Kidney (tissue), 22 donors: ENCODE measurements at places on chromosomes 6 and 20. TPM values are rescaled to one million over a fixed set of nuclear protein-coding genes. Genes with fewer than 3 reads are reported as not detected.

DNA sequence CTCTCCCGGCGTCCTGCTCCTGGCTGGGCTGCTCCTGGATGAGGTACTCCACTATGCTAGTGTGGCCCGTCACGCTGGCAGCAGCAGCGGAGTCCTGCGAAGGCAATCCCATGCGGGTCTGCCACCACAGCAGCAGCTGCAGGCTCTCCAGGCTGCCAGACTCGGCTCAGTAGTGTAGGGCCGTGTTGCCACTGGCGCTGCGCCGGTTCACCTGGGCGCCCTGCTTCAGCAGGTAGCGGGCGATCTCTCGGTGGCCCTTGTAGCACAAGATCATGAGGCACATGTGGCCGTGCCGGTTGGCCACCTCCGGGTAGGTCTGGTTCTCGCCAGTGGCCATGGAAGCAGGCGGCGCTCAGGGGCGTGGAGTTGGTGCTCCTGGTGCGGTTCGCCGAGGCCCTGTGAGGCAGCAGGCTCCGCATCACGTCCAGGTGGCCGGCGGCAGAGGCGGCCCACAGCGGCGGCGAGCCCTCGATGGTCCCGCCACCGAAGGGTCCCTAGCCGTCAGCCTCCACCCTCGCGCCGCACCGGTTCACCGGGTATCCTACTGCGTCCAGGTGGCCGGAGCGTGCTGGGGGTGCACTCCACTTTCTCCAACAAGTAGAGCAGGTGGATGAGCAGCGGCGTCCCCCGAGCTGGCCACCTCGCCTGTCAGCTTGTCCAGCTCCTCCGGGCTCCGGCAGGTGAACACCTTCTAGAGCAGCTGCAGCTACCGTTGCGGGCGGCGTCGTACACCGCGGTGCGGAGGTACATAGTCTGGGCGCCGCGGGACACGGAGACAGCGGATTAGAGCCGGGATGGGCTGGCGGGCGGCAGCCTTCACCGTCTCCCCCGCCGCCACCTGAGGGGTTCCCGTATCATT is 19.8 kb downstream of the RFPL4B start:
- peak; percentile 23 for DNase-seq

DNA sequence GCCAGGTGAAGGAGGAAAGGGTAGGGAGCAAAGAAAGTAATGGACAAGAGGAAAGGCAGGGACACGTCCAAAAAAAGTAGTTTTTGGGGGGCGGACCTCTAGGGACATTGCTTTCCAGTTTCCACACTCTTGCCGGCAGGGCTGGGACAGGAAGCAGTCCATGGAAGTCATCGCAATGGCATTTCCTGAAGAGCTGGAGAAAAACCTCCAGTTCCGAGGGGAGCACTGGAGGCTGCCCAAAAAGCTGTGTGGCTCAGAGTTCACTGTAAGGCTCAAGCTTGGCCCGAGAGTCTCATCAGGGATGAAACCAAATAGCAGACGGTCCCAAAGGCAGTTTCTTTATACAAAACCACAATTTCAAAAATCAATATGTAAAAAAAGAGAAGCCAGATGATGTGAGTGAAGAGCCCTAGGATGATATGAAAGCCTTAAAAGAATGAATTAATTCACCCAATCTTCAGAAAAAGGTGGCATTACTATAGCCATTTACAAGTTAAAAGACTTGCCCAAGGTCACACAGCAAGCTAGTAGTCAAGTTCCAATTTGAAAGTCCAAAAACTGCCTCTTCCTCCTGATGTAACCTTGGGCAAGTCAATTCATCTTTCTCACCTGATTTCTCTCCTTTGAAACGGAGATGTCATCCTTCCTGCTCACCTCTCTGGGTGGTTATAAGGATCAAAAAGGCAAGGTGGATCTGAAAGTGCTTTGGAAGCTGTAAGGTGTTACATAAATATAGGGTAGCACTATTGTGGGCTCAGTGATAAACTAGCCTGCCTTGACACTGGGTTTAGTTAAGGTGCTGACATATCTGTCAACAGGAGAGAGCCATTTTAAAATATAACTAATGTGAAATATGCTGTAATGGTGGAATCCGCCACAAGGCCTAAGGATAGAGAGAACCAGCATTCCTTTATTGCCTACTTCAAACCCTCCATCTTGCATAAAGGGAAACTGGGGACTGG is 9.1 kb downstream of the BCL2L1 start:
- DNase-seq: no peak

Gene SLC35D3
- not detected for total RNA-seq

Gene OR2J3
- total RNA-seq: not detected

DNA sequence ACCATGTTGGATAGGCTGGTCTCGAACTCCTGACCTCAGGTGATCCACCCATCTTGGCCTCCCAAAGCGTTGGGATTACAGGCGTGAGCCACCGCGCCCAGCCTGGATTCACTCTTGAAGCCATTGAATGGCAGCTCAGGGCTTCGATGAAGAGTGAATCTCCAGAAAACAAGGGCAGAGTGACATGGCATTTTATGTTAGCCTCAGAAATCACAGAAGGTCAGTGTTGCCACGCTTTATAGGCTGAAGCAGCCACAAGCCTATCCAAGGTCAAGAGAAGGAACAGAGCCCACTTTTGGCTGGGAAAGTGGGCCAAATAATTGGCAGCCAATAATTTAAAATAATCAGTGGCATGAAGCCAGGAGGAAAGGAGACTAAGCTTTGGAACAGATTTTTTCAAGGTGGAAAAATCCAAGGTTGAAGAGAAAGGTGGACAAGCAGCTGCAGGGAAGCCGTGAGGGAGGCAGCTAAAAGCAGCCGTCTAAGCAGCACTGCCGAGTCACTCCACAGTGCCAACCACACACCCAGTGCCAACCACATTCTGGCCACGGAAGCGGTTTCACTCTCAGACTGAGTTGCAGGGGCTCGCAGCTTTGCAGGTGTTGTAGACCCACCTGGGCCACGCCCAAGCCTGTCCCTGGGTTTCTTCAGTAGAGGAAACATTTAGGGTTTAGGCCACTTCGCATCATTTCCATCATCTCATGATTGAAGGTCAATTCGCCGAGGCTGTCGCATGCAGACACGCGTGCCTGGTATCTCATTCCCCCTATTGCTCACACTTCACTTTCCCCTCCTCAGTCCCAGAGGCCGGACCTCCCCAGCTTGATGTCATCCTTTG is 17.4 kb upstream of the AVP start:
- no peak for DNase-seq

GRCh38 chr6:47336334-47336733 is 26.6 kb upstream of the TNFRSF21 start:
- no peak for DNase-seq

Gene PKIB
- 5.3 TPM for total RNA-seq

- DNase-seq: peak; percentile 25
These were observed 695 bp upstream of the TGIF2 start for GRCh38 chr20:36572701-36573102.

Gene HLA-DQA2
- 6.4 TPM for total RNA-seq

DNA sequence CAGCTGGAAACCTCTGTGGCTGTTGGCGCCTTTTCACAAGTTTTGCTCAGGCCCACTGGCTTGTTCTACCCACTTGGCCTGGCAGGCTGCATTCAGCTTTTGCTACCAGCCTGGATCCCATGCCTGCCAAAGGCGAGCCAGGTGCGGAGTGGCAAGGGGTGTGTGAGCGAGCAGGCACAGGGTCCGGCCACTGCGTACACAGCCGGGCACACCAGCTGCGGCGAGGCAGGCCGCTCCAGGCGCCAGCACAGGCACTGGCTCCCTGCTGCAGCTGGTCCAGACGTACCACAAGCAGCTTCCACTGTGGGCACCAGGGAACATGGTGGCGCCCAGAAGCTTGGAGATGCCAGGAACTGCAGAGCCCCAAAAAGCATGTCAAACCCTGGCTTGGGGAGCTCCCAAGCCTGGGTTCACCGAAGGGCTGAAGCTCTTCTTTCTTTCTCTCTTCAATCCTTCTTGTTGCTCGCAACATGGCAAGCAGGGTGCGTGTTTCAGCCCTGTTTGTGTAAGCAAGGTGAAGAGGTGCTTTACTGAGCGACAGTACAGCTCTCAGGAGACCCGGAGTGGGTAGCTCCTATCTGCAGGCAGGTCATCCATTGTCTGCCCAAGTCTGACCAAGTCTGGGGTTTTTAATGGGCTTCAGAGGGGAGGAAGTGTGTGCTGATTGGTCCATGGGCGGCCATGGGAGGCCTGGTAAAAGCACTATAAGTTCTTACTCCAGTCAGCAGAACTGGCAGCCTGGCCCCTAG is 32.6 kb upstream of the GRM4 start:
- DNase-seq: no peak

DNA sequence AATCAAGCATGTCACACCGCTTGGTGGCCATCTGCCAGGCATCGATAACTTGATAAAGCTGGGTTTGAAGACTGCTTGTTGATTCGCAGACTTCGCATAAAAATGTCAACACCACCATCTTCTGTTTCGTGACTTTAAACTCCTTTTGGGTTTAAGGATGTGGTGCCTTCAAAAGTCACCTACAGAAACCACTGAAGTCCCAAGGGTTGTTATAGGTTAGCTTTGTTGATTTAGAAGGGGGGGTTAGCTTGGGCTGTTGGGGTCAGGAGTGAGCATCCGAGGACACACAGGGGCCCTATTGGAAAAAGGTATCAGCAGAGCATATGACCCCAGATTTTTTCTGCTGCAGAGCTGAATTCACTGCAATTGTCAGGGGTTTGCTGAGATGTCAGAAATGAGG is 76.7 kb upstream of the SSTR4 start:
- DNase-seq: no peak

GRCh38 chr6:98639089-98639635 is 195.2 kb upstream of the POU3F2 start:
- DNase-seq: no peak

GRCh38 chr6:46638650-46639049 is 14.0 kb downstream of the CYP39A1 start:
- no peak for DNase-seq

DNA sequence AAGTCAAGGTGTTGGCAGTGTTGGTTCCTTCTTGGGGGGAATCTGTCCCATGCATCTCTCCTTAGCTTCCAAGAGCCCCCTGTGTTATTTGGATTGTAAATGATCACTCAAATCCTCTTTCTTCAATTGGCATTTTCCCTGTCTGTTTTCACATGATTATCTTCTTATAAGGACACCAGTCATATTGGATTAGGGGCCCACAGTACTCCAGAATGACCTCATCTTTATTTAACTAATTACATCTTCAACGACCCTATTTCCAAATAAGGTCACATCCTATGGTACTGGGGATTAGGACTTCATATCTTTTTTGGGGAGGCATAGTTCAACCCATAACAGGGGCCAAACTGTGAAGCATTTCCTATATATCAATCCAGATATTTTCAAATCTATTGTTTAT is 57.3 kb downstream of the PTPRA start:
- DNase-seq: no peak

DNA sequence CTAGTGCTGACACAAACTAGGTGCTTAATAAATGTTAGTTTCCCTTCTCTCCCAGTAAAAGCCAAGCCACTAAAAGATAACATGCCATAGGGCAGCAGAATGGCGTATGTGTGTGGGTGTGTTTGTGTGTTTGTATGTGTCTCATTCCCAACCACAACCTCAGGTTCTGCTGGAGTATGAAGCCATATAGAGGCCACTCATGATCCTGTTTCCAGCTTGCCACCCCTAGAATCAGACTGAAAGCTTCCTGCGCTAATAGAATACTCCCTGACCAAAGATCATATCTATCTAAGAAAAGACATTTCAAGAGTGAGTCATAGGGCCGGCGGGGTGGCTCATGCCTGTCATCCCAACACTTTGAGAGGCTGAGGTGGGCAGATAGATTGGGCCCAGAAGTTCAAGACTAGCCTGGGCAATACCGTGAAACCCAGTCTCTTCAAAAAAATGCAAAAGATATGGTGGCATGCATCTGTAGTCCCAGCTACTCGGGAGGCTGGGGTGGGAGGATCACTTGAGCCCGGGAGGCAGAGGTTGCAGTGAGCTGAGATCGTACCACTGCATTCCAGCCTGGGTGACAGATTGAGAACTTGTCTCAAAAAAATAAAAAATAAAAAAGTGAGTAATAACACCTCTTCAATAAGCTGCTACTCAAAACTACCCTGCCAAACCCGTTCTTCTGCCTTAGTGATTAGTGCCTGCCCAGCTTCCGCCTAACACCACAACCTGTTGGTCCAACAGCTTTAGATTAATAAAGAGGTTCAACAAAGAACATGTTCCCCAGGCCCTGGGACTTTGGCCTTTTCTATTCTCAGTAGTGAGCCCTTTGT is 11.8 kb upstream of the SNRPC start:
- no peak for DNase-seq

GRCh38 chr20:43799150-43799711 is 72.4 kb upstream of the GTSF1L start:
- DNase-seq: no peak

DNA sequence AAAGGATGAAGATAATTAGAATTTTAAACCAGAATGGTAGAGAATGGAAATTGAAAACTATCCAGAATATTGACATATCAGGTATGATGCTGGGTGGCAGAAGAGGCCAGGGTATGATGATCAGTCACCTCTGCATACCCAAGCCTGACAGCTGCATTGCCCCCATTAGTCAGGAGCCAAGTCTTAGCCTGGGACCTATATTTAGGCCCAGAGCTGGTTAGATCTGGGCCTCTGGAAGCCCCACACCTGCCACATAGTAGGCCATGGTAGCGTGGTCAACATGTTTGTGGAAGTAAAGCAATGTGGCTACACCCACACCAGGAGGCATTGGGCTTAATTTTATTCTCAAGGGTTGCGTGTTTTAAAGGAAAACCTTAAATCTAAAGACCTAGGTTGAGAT is 32.1 kb upstream of the CALHM6 start:
- DNase-seq: no peak

DNA sequence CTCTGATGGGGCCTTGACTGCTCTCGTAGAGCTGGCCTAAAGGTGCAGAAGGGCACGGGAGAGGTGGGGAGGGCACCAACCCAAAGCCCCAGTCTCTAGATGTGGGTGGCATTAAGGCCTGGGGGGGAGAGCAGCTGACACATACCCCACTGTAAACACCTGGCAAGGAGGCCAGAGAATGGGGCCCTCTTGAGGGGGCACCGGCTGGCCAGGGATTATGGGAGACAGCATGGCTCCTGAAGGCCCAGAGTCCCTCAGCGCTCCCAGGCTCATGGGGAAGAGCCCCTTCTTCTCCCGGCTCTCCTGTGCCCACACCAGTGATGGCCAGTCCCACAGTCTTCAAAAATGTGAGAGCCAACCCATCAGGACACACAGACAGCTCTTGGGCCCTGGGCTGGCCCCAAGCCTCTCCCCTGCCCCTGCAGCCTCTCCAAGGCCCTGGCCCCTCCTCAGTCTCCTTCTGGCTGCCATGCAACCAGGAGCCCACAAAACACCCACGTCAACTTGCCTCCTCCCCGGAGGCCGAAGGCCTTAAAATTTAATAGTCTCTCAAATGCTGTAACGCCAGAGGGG is 58.2 kb upstream of the FOXP4 start:
- DNase-seq: no peak

- no peak for DNase-seq
These were observed 17.5 kb downstream of the FRMD1 start for GRCh38 chr6:168061269-168062210.

Gene DPPA5
- total RNA-seq: not detected

GRCh38 chr20:33105316-33105924 is 26.0 kb downstream of the BPIFB4 start:
- DNase-seq: no peak

- no peak for DNase-seq
These were observed 4.8 kb upstream of the NTSR1 start for GRCh38 chr20:62703853-62704228.

Gene ULBP2
- 1.3 TPM for total RNA-seq

Gene CDSN
- 0.13 TPM for total RNA-seq

Gene ACSS1
- 30.6 TPM for total RNA-seq

Gene MYB
- total RNA-seq: 1.3 TPM

- no peak for DNase-seq
These were observed 1303.8 kb upstream of the ADGRB3 start for GRCh38 chr6:67331304-67331703.
